GM13976 (cell line): ENCODE measurements at places on chromosomes 11 and 22.

DNA sequence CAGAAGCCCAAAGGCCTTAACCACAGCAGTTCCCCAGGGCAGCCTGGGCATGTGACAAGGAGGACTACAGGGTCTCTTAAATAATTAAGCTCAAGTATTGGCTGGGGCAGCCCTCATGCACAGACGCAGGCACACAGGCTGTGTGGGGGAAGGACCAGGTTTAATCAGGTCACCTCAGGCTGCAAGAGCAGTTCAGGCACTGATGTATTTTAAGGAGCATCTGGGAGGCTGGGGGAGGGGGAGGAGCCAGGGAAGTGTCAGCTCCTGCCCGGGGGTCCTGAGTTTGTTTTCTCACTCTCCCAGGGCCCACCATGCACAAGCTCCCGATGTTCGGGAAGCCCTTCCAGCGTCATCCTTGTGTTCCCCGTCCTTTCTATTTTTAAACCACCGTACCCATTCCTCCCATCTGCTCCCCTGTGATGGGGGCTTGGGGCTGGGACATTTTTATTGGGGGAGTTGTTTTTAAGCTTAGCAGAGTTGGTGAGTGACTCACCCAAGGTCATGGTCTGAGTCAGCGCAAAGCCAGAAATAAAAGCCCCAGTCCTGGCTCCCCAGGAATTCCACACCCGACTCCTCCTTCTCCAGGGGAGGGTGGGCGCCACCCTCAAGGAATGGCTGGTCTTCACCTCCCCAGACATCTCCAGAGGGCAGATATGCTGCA is 2.4 kb downstream of the CSDC2 start:
- no peak for DNase-seq

GRCh38 chr22:39470451-39471291 is 13.9 kb downstream of the MGAT3 start:
- no peak for DNase-seq

- peak; percentile 99 for DNase-seq
Measured at GRCh38 chr22:38755911-38756532, at the start of gene SUN2. TSS of gene SUN2 (minus strand) at chr22:38755998. CDS start at chr22:38752628, 3,370 bp downstream.

- no peak for DNase-seq
Measured at GRCh38 chr11:1040428-1041148, 4.1 kb upstream of the MUC6 start.

GRCh38 chr11:78833237-78833636 is 258.6 kb upstream of the NARS2 start:
- no peak for DNase-seq

- peak; percentile 93 for DNase-seq
Measured at GRCh38 chr11:111878849-111879636, at the start of the genes CFAP68 and FDXACB1. TSS of gene CFAP68 (plus strand) at chr11:111879541. CDS start at chr11:111879561, 20 bp downstream. TSS of gene FDXACB1 (minus strand) at chr11:111879165. CDS start at chr11:111879132, 33 bp downstream.

- no peak for DNase-seq
Measured at GRCh38 chr11:116311206-116311605, 461.6 kb downstream of the BUD13 start.

DNA sequence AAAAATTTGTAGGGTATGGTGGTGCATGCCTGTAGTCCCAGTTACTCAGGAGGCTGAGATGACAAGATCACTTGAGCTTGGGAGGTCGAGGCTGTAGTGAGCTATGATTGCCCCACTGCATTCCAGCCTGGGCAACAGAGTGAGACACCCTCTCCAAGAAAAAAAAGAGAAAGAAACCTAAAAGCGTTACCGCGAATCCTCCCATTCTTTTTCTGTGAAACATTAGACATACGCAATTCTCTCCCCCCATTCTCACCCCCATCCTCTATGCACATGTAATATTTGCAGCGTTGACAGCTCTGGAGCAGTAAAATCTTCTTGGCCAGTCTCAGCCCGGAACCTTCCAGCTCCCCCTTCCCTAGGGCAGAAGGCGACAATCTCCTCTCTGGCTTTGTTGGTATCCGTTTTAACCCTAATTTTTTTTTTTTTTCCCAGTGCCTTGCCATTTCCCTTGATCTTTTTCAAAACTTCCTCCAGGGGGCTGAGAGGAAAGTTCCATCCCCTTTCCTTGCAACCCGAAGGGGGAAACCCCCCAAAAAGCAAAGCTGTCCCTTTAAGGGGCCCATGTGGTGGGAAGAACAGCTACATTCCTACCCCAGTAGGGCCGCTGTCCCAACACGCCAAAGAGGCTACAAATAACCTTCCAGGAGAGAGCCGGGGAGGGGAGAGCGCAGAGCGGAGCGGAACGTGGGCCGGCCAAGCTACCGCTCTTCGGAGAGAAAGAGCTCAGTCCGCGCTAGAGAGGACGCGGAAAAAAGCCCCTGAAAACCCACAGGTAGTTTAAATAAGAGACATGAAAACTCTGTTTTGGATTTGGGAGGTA is 1.9 kb downstream of the LRP4 start:
- peak; percentile 71 for DNase-seq

- no peak for DNase-seq
Measured at GRCh38 chr11:109222761-109223160, 199.2 kb upstream of the C11orf87 start.

DNA sequence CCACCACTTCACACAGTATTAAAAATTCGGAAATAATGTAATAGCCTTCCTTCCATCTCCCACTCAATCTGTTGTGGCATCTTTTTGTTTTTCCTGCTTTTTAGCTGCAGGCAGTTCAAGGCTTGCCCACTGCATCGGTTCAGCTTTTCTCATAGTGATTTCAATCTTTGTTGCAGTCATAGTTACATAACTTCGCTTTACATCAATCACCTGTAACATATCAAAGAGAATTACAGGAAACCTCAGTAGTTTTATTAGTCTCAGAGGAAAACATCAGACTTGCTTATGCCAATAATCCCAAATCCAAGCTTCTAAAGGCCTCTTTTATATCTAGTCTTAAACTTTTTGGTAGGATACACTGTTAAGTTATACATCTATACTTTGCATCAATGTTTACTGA is 20.5 kb downstream of the CHORDC1 start:
- no peak for DNase-seq

DNA sequence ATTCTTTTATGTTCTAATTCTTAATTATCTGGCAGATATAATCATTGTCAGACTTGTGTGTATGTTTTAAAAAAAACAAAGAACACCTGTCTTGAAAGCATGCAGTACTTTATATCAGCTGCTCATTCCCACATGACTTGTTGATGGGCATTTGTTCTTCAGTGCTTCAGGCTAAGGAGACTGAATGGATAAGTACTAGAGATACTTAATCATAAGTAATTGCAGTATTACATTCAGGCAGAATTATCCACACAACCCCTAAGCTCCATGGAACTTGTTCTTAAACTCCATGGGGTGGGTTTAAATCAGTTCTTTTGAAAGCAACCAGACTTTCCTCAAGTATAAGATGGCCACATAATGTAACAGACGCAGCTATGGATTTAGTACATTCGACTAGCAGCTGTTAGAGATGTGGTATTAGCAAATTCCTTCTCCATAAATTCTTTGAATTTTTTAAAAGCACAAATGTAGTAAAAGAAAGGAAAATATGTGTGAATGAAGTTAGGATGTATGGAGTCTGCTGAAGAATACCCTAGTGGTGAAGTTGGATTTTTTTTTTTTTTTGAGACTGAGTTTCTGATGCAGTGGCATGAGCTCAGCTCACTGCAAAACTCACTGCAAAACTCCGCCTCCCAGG is 3.0 kb downstream of the JAM3 start:
- DNase-seq = no peak

- DNase-seq = no peak
Measured at GRCh38 chr11:2688381-2689231, 11.2 kb downstream of the KCNQ1OT1 start.

GRCh38 chr11:8612522-8612921 is 18.5 kb upstream of the STK33 start:
- no peak for DNase-seq

DNA sequence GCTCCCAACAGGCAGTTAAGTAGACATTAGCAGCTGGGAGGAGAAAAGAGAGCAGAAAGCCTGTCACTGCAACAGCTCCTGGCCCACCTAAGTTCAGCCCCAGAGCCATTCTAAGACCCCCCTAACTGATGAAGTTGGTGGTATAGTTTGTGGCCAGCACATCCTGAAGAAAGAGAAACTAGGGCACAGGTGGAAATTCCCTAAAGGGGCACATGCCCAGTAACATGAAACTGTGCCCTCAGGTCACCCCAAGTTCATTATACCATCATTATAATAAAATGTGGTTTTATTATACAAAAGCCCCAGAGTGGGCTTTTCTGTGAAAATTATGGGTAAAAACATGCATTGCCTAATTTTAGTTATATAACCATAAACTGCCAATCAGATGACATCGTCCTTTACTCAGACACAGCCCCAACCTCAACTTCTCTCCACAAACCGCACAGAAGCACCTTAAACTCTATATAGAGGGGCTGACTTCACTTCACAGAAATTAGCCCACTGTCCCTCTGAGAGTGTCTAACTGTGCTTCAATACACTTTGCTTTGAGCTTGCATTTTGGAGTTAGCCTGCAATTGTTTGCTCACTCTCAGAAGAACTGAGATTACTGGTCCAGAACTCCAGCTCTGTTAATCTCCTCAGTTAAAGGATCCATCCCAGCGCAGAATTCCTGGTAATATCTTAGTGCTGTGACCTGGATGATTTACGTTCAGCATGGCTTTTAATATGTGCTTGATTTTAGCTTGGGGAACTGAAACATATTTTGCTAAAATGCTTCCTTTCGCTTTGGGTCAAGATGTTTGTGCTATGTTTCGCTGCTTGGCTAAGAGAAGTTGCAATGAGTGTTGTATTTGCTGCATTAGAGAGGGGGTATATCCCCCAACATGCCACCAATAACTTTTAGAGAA is 1.8 kb upstream of the APOL3 start:
- peak; percentile 59 for DNase-seq

- DNase-seq = peak; percentile 67
Measured at GRCh38 chr11:122796128-122796717, 42.1 kb upstream of the CRTAM start.

DNA sequence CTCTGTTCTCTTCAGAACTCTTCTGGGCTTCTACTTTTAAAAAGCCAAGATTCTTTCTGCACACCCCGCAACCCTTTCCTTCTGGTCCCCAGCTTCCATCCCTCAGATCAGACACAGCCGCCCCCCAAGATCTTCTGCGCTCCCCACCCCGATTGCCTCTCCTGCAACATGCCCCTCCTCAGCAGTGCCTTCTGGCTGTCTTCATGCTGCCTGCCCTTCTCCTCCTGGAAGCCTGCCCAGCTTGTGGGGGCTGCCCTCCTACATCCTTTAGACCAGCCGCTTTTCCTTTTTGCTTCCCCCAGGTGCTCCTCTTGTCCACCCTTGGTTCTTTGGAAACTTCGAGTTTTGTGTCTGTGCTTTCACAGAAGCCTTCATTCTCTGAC is 144.2 kb downstream of the FEZ1 start:
- DNase-seq = no peak

- DNase-seq = no peak
Measured at GRCh38 chr11:114886644-114887265, 208.4 kb downstream of the NXPE2 start.
